ENCODE measurements at places on chromosomes 1 and 21.
A peak's percentile ranks its signal among the peaks of the same experiment; 100 is the strongest.

DNA sequence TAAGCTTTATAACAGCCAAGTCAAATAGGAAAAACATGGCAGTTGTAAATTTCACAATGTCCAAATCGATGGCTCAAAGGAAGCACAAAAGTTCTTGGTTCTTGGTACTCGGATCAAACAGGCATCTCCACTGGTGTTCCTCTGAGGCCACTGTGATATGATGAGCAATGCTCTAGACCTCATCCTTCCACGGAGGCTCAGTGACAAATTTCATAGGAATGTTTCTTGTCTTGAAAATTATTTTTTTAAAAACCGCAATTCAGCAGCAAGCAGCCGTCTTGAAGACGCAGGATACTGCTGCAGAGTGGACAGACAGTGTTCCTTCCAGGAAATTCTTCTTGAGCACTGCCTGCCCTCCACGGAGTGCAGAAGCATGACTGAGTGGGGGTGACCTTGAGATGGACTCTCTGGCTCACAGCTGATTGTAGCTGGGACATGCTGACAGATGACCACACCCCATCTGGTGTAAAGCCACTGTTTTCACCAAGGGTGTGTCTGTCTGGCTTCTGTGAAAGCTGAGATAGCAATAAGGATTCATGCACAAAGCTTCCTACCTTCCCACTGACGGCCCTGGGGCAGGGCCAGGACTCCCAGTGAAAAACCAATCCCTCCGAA is 61.9 kb downstream of the TIAM1 start:
- ATAC-seq = no peak

DNA sequence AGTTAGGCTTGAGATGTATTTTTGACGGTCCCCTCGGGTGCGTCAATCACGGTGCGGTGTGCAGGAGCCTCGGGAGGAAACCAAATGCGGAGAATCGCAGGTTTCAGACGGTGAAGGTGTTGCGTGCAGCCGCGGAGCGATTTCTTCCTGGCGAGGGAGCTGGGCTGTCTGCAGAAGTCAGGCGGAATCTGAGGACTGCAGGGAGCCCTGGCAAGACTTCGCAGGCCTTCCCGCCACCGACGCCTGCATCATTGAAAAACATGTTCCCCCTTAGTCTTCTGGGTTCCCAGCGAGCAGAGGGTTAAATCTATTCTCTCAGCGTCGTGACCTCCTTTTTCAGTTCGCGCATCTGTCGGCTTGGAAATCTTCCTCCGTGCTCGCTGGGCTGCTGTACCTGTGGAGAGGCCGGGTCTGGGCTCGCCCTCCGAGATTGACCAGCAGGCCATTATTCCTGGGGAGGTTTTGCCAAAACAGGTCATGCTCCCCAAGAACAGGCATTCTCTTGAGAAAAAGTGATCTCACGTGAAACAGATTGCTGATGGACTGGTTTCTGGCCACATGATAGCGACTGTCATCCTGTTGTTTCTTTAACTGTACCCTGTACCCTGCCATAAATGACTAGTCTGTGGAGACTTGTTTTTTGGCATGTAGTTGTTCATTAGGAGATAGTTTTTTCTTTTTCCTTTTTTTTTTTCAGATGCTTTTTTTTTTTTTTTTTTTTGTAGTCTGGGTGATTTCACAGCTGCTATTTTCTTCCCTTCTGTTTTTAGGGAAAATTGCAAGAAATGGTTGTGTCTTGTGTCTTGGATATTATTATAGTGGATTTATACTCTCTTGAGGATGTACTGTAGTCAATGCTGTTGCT is 894 bp downstream of the EPB41 start:
- peak; percentile 37 for ATAC-seq

DNA sequence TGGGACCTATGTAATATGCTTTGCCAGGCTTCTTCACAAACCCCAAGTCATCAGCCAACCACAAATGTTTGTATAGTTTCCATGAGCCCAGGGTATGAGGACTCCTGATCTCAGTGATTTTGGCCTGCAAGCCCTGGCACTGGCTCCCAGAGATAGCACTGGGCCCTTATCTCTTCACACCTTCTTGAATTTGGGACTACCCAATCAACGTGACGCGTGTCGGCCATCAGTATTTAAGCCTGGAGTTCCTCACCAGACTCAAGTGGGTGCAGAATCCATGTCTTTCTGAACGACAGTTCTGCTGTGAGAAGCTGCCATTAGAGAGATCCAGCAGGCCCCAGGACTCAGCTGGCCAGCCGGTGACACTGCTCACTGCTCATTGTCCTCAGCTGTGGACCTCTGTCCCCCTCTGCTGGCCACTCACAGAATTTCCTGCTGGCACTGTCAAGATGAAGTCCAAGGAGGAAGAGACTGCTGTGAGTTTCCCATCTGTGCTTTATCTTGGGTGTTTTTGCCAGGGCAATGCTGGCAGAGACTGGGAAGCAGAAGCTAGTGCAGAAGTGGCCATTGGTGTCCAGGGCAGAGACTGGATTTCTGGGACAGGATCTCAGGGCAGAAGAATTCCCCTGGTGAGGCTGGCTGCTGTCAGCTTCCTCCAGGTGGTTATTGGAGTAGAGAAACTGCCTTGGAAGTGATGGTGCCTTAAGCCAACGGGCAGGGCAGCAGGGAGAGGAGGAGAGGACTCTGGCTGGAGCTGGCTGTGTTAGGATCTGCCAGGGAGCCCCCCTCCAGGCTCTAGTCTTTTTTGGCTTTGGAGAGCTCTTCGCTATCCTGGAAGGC is 28.4 kb downstream of the TMCC2 start:
- ATAC-seq = peak; percentile 90

DNA sequence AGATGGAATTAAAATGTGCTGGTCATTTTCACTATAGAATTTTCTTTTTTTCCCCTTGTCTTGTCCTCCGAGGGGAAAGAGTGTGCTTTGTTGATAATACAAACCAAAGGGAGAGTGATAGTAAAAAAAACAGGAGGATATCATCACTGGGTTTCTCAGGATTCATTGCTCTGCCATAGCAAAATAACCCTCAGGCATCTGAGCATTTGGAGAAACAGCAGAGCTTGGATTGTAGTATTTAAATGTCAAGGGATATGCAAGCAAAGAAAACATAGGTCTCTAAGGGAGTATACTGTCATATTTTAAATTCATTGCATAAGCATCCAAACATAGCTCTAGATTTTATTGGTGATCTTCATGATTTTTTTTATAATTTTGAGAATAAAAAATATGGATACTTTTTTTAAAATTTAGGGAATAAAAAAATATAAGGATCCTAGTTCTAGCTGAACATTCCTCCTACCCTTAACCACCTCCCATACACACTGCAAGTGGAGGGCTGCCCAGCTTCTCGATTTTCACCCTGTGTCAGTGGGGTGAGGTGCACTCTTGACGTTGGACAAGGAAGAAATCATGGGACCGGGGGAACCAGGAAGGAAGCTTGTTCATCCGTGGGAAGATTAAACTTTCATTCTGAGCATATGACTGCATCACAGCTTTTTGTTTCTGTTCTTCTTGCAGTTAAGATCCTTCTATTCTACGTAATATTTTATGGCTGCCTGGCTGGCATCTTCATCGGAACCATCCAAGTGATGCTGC is 4.4 kb downstream of the ATP1B1 start:
- ATAC-seq = no peak

- no peak for ATAC-seq
Observed at GRCh38 chr1:192903142-192903541, 94.3 kb downstream of the RGS2 start.

GRCh38 chr1:226360106-226360746 is 47.7 kb downstream of the PARP1 start:
- peak; percentile 91 for ATAC-seq

GRCh38 chr1:101993710-101994109 is 3.0 kb downstream of the OLFM3 start:
- ATAC-seq = no peak

DNA sequence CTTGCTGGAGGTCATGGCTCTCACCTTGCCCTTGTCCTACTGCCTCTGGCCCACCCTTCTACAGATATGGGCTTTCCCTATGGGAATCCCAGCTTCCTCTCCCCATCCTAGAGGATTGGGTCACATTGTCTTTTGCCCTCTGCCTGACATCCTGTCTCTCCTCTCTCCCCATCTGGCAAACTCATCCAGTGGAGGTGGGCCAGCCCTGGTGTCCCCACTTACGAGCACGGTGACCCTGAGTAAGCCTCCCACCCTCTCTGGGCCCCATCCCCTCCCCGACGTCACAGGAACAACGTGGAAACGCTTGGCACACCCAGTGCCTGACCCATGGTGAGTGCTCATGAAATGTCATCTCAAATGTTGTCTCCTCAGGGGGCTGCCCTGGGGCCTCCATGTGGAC is 56.1 kb upstream of the ID3 start:
- no peak for ATAC-seq

DNA sequence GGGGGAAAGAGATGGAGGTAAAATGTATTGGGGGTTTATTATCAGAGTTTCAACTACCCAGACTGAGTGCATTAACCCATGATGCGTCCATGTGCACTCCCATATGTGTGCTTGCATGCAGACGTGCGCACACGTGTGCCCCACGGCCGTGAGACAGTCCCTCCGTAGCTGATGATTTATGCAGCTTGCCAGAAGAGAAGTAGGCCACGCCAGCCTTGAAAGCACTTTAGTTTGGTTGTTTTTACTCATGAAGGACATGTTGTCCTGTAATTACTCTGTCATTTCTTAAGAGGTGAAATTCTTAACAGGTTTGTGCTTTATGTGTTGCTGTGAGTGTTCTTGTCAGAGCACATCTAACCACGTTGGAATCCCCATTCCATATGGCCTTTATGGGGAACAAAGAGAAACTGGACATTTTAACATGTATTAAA is 467.8 kb downstream of the LMO4 start:
- ATAC-seq = no peak

GRCh38 chr21:21238629-21239400 is 240.6 kb downstream of the NCAM2 start:
- ATAC-seq = no peak

DNA sequence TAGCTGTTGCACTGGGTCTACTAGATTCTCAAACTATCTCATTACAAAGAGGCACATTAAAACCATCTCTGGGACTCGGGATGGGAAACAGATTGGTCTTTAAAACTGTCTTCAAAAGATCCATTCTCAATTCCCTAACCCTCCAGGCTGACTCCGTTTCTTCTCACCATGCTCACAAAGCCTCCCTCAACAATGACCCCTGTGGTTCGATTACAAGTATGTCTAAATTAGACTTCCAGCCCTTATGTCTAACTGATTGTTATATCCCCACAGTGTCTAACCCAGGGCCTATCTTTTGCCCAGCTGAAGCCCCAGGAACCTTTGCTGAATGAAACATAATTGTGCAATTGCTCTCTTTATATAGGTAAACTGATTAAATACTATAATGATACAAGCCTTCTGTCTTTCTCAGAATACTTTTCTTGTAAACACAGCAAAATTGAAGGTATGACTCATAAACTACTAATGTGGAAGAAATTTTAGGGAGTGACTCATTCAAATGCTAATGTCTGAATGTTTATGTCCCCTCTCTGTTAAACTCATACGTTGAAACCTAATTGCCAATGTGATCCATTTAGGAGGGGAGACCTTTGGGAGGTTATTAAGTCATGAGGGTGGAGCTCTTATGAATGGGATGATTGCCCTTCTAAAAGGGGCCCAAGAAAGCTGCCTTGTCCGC is 65.6 kb upstream of the DAB1 start:
- ATAC-seq = no peak

- no peak for ATAC-seq
Observed at GRCh38 chr21:33968995-33969348, 53.4 kb upstream of the ATP5PO start.

Measured in stimulated activated memory B cell treated with anti-CD40 and anti-IgM and Interleukin-4, amounts not matched to agents 10 μg/mL and 1 μg/mL and 100 μg/mL, for 72 hours (primary cell).